Stimulated activated CD8-positive, alpha-beta memory T cell treated with anti-CD3 and anti-CD28 coated beads, Interleukin-2, amount 100 ng/mL, for 1 hour (primary cell): ENCODE measurements at places on chromosomes 2 and 18.

GRCh38 chr2:211512806-211513205, 956.4 kb downstream of the CPS1 start:
- DNase-seq: no peak

- DNase-seq: no peak
Measured at GRCh38 chr2:180905461-180905860, 74.9 kb upstream of the UBE2E3 start.

- no peak for DNase-seq
Measured at GRCh38 chr18:58391231-58391825, 237.6 kb downstream of the ALPK2 start.

GRCh38 chr2:237729681-237730475, 68.7 kb upstream of the RBM44 start:
- DNase-seq: no peak

GRCh38 chr2:98164256-98164655, 77.3 kb downstream of the VWA3B start:
- DNase-seq: no peak

DNA sequence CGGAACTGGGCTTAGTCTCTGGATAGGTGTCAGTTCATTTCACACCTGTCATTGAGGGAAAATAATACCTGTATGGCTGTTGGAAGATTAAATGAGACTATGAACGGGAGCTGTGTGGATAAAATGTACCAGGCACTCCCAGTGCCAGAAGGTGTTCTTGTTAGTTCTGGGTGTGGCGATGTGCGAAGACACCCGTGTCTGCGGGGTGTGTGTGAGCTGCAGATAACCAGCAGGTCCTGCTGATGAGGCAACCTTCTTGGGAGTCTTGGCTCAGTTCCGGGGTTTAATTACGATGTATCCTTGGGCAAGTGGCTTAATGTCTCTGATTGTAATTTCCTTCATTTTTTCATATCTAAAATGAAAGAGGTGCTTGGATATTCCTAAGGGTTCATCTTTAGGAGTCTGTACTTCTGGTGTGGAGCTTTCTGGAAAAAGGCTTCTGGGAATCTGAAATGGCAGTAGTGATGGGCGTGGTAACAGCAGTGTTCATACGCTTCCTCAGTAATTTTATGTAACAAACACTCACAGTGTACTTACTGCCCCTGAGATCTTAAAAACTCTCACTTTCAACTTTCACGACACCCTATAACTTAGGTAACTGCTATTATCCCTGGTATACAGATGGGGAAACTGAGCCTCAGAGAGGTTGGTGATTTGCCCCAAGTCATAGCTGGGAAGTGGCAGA, 35.0 kb downstream of the NEDD4L start:
- no peak for DNase-seq

DNA sequence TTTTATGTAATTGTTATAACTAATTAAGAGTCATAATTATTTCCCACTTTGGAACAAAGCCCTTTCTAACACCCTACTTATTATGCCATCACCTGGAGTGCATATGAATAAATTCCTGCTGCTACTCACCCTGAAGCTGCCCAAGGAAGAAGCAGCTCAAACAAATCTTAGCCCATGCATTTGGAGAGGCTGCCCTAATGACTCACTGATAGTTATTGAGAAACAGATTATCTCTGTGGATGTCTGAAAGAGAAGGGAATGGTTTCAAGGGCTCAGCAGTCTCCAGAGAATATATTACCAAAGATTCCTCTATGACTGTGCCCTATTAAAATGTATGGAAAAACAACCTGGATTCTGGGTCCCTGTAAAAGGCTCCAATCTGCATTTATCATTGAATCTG, 81.0 kb downstream of the GPR39 start:
- no peak for DNase-seq

DNA sequence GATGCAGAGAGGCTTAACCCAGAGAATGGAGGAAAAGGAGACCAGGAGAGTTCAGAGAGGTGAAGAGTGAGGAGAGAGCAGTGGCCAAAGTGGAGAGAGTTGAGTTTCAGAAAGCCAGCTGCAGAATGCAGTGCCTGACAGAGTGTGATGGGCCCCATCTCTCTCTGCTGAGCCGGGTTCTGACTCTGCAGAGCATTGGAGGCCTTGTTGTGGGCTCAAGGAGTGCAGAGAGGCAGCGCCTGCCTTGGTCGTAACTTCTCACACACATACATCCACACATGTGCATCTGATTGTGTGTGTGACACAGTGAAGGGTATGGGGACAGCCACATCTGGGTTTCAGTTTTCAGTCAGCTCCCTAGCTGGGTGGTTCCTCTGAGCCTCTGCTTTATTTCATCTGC, 58.8 kb downstream of the AGAP1 start:
- no peak for DNase-seq

DNA sequence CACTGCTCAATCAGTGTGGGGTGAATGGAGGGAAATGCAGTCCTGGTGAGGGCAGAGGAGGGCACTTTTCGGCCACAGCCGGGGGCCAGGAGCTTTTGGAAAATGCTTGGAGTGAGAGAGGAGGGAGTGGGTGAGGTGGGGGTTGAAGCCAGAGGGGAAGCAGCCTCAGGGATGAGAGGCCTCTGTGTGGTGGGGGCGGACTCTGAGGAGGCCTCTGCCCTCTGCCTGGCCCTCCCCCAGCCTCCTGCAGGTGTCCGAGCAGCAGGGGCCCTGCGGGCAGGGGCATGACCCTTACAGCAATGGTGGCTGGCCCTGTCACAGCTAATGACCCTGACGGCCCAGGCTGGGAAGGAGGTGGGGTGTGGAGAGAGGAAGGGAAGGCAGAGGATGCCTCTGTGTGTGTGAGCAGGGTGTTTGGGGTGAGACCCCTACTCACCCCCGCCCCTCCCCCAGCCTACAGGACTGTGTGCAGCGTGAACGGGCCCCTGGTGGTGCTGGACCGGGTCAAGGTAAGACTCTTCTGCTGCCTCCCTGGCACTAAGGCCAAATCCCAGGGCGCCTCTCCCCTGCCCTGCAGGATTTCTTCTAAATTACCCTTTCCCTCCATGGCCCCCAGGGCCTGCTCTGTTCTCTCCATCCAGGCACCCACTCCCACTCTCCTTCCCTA, 7.6 kb downstream of the ATP6V1B1 start:
- no peak for DNase-seq

DNA sequence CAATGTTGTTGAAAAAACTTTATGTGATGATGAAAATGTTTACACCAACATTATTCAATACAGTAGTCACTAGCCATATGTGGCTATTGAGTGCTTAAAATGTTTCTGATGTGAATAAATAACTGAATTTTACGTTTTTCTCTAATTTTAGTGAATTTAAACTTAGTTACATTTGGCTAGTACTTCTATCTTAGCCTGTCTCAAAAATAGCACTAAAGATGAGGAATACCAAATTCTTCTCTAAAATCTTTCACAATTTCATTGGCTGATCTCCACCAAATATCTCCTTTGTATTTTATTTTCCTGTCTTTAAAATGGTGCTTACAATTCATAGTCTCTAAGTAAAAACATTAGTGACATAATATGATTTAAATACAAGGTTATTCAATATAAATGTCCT, 83.7 kb upstream of the RND3 start:
- DNase-seq: no peak

DNA sequence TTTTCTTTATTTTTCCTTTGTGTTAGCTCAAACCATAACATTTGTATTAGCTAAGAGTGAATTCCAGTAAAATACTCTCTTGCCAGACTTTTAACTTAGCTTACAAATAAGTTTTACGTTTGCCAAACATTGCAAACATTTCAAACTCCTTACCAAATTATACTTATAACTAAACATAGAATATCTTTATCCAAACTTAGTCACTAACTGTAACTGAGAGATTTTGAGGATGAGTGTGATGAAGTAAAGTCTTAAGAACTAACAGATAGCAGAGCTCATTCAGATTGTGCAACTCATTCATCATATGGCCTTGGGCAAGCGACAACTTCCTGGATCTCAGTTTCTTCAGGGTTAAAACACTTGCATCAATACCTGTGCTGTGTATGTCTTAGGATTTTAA, 533.7 kb downstream of the TDRD15 start:
- no peak for DNase-seq

DNA sequence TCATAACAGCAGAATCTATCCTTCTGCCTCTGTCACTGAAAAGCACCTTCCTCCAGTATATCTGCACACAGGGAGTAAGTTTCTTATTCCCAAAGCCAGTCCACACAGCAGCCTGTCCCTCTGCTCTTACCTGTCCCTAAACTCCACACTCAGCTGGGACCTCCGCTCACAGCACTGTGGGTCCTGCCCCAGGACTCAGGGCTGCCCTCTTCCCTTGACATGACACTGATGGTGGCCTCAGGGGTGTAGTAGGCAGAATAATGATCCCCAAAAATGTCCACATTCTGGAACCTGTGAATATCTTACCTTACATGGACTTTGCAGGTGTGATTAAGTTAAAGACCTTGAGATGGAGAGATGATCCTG, 39.7 kb upstream of the EML4 start:
- DNase-seq: no peak

DNA sequence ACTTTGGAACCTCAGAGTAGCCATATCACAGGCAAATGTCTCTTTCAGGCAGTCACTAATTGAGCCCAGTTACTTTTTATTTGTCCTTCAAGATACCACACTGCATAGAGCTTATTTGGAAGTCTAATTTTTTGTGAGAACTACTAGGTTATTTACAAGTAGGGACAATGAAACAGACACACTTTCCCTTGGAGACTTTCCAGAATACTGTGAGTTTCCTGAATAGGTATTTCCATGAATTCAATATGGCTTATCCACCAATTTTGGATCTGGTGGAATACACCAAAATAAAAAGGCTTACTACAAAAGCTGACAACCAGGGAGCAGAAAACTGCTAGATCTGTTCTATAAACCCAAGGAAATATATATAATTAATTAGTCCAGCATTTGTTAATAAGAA, 83.3 kb downstream of the NRXN1 start:
- no peak for DNase-seq

DNA sequence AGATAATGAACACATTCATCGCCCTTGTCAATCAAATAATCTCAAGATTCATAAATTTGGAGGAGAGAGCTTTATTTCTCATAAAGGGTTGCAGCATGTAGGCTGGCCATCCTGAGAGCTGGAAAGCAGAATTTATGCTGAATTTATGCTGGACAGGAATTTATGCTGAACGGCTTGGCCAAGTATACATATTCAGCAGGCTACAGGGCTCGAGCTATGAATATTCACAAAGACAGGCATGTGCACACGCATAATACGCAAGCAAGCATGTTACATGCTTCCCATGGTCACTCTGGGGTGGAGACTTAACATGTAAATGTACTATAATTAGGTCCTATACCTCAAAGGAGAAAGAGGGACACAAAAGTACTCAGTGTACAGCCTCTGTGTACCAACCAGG, 618.8 kb downstream of the METTL4 start:
- DNase-seq: no peak

GRCh38 chr2:102001767-102002142, 10.0 kb downstream of the IL1R2 start:
- DNase-seq: no peak

- DNase-seq: no peak
Measured at GRCh38 chr2:216636551-216637450, 3.6 kb downstream of the IGFBP2 start.

- DNase-seq: no peak
Measured at GRCh38 chr2:22153931-22154613, 1030.3 kb downstream of the TDRD15 start.

GRCh38 chr2:143229952-143230351, 100.7 kb downstream of the ARHGAP15 start:
- DNase-seq: no peak

DNA sequence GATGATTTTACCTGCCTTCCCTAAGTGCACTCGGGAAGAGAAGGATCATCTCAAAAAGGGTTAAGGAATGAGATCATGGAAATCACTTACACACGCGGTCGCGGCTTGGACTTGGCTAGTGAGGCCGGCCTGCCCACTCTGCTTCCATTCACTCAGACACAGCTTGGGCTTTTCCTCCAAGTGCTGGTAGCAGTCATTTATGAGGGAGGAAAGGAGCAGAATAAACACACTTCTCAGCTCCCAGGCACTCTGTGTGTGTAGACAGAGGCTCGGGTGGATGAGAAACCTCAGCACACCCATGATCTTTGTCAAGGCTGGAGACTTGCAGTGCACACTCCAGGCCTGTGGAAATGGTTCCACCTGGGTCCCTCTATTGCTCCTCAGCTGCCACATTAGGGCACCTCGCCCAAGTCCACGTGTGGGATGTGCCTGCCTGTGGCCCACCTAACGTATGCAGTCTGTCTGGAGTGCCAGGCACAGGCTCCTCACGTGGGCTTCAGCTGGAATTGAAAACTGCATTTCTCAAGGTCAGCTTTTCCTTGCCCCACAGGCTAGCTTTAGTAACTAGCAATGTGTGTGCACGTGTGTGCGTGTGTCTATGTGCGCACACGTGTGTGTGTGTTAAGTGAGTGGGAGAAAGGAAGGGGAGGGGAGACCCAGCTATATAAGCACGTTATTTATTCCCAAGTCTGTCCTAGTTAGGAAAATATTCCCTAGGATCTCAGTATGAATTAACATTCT, 288.4 kb downstream of the SOX11 start:
- no peak for DNase-seq

DNA sequence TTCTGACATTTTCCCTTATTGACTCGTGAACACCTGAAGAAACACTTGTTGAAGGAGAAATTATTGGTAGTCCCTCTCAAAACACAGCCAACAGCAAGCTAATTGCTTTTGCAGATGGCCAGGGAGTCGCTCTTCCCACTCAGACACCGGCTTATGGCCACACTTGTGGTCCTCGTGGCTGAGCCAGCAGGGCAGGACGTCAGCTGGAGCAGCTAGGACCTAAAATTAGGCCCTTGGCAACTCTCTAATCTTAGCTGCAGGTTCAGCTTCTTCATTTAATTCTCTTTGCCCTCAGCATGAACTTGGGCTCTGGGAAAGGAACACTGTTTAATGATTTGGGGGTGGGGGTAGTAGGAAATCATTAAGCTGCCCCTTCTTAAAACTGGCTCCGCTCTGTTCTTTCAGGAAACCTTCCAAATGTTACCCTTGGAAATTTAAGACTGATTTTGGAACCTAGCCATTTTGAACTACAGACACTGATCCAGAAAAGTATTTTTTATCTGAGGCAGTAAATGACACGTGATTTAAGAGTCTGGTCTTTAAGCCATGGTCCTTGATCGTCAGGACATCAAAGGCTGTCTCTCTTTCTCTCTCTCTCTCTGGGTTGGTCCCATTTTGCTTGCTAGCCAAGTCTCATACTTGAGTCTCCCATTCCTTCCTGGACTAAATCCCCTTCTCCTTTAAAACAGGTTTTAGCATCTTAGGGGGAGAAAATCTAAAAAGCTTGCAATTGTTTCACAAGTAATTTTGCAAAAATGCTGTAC, 77.5 kb downstream of the CDK15 start:
- no peak for DNase-seq

- no peak for DNase-seq
Measured at GRCh38 chr18:50678651-50679050, 118.8 kb downstream of the MAPK4 start.

DNA sequence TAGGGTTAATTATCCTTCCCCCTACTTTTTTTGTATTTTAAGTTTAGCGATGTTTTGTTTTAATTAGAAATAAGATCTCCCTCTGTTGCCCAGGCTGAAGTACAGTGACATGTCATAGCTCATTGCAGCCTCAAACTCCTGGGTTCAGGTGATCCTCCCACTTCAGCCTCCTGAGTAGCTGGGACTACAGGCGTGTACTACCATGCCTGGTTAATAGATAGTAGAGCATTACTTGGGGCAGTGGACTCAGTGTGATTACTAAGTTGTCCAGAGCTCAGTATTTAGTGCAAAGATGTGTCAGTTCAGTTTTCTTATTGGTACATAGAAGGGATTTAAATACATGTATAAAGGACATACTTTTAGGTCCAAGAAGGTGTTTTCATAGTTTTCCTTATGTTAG, 9.5 kb upstream of the ADGRF3 start:
- DNase-seq: no peak
